Stimulated activated CD8-positive, alpha-beta memory T cell treated with anti-CD3 and anti-CD28 coated beads, Interleukin-4, amount 100 ng/mL, for 4 hours (primary cell): ENCODE measurements at places on chromosomes 11 and 22.

- no peak for DNase-seq
Measured at GRCh38 chr22:30340911-30341685, 14.4 kb upstream of the TBC1D10A start.

DNA sequence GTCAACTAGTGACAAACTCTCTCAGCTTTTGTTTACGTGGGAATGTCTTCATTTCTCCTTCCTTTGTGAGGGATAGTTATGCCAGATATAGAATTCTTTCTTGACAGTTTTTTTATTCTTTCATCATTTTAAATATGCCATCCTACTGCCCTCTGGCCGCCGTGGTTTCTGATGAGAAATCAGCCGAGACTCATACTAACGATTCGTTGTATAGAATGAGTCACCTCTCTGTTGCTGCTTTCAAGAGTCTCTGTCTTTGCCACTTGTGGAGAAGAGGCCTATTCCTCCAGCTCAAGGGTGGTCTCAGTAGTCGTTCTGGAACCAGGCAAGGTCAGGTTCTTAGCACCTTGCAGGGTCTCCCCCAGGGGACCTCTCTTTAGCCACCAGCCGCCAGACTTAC, 8.0 kb downstream of the MYO7A start:
- DNase-seq = no peak

GRCh38 chr11:16825101-16825500, 86.7 kb downstream of the C11orf58 start:
- DNase-seq = no peak

- no peak for DNase-seq
Measured at GRCh38 chr11:18709414-18709813, 10.8 kb downstream of the TMEM86A start.

- no peak for DNase-seq
Measured at GRCh38 chr11:85989746-85990145, 79.1 kb downstream of the PICALM start.

- DNase-seq = no peak
Measured at GRCh38 chr11:27573024-27573423, 66.5 kb upstream of the LIN7C start.

DNA sequence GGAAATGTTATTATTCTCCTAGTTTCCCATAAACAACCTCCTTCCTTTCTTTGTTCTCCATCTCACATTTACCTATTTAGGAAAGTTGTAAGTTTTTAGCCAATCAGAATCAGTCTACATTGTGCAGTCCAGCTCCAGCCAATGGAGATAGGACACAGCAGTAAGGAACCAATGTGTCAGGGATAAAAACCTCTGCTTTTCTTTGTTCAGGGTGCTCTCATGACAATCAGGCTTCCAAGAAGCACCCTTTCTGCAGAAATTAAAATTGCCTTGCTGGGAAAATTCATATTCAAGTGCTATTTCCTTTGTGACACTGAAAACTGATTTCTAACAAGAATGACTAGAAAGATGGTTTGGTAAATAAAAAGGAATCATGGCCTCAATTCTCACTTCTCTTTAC, 14.6 kb downstream of the SCGB2A1 start:
- no peak for DNase-seq

- DNase-seq = no peak
Measured at GRCh38 chr11:93498161-93498560, 45.0 kb downstream of the SMCO4 start.

DNA sequence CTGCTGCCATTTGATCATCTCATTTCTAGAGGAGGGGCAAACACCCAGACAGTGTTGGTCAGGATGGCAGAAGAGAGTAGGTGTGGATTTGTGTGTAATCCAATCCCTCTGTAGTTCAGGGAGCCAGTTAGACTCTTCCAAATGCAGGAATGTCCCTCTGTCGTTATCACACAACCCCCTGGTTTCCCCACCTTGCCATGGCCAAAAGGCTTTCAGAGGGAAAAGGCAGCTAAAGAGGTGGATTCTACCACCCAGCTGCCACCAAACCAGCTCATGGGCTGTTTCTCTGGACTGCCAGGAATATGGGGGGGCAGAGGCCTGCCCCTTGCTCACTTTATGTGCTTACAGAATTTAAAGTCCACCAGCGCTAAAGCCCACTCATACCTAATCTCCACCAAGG, 18.1 kb downstream of the TSKU start:
- no peak for DNase-seq

DNA sequence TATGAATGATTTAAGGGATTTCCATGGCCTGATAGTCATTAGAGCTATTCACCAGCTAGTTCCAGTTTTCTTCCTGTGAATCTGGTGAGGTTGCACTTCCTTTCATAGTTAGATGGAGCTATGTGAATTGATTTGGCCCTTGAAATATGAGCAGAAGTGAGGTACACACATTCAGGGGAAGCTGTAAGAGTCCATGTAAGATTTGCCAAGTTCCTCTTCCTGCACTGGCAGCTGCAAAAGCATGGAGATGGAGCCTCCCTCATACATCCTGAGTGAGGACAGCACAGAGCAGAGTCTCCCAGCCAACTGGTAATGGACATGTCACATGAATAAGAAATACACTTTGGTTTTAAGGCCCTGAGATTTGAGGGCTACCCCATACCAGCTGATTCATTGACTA, 111.7 kb downstream of the CD44 start:
- no peak for DNase-seq

DNA sequence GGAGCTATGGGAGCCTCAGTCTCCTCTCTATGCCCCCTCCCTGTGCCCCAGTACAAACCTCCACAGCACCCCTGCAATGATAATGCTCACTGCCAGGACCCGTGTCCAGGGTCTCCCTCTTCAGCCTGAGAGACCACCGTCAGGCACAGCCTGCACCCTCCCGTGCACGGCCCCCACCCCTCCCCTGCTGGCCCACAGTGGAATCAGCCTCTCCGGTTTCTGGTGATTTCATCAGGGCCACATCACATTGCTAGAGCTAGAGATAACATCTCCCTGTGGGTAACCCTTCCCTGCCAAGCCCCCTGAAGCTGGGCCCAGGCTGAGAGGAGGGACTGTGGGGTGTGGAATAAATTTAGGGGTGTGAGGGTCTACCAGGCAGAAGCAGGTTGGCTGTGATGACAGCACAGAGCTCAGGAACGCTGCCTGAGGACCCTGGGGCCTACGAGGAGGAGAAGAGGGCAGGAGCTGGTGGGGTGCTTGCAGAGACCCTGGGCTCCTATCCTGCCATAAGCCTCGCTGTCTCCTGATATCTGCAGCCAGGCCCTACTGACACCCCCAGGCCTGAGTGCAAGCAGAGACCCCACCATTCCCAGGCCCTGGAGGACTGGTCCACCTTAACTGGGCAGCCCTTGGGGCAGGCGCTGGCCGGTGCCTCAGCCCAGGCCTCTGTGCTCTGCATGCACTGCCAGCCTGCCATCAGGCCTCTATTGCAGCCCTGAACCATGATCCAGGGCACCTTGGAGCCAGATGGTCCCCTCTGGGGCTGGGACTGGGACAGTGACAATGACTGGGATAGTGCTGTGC, at the start of gene KLHDC7B:
Gene KLHDC7B, plus strand, starts transcription at position 378 of the 804 bp plus-strand sequence. Its CDS starts 345 bp downstream, at position 723.
- DNase-seq = no peak

DNA sequence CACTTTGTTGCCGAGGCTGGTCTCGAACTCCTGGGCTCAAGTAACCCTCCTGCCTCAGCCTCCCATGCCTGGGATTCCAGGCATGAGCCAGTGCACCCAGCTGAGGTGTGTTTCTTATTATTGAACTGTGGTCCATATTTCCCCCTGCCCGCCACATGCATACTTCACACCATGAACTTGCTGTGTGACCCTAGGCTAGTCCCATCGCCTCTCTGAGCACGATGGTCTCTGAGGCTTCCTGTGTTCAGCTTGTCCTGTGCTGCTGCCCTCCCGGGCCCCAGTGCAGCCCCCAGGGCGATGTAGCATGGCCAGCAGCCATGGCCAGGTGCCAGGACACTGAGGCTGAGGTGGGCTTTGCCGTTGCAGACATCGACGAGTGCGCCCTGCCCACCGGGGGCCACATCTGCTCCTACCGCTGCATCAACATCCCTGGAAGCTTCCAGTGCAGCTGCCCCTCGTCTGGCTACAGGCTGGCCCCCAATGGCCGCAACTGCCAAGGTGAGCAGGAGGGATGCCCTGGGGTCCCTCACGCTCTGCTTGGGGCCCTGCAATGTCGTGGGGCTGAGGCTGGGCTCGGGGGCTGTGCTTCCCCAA, 45.7 kb downstream of the FBLN1 start:
- DNase-seq = no peak

- DNase-seq = no peak
Measured at GRCh38 chr11:1059759-1060158, 14.9 kb upstream of the MUC2 start.

GRCh38 chr11:134398644-134399292, 13.3 kb downstream of the B3GAT1 start:
- no peak for DNase-seq

DNA sequence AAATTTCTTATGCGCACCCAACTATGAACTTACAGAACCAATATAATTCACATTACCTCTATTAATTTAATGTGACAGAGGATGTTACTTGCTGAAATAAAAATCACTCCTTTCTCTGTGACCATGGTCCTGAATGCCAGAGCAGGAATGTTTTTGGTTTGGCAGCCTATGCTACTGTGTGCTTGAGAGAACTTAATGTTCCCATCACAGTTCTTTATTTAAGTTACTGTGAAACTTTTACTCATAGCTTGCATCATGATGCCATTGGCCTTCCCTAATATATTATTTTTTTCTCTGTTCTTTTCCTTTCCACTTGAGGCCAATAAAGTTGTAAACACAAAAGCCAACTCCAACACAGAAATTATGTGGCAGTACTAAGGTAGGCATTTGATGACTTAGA, 142.2 kb downstream of the FAM76B start:
- no peak for DNase-seq

DNA sequence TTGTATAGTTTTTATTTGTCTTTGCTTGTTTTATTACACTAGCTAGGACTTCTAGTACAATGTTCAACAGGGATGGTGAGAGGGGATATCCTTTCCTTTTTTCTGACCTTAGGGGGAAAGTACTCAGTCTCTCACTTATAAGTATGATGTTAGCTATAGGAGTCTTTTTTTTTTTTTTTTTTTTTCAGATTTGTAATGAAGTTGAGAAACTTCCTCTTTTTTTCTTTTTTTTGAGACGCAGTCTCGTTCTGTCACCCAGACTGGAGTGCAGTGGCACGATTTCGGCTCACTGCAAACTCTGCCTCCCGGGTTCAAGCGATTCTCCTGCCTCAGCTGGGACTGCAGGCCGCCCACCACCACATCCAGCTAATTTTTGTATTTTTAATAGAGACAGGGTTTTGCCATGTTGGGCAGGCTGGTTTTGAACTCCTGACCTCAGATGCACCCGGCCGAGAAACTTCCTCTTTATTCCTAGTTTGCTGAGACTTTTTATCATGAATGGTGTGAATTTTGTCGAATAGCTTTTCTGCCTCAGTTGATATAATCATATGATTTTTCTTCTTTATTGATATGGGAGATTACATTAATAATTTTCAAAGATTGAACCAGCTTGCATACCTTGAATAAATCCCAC, 10.9 kb downstream of the TRIM22 start:
- no peak for DNase-seq

DNA sequence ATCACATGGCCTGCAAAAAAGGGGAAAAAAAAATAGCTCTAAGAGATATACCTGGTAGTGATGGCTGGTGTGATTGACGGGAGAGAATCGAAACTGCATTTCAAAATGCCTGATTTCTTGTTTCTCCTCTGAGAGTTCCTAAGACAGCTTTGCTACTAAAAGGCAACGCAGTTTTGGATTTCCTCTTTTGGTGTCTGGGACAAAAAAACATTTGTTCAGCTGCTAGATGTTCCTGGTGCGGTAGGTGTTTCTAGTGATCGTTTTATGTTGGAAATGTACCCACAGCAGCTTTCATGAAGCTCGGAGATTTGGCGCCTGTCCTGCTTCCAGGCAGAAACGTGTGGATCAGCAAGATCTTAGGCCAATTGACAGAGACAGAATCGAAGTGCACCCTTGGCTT, 18.1 kb downstream of the P2RX3 start:
- DNase-seq = no peak

- no peak for DNase-seq
Measured at GRCh38 chr11:70376621-70377020, 21.7 kb upstream of the CTTN start.

DNA sequence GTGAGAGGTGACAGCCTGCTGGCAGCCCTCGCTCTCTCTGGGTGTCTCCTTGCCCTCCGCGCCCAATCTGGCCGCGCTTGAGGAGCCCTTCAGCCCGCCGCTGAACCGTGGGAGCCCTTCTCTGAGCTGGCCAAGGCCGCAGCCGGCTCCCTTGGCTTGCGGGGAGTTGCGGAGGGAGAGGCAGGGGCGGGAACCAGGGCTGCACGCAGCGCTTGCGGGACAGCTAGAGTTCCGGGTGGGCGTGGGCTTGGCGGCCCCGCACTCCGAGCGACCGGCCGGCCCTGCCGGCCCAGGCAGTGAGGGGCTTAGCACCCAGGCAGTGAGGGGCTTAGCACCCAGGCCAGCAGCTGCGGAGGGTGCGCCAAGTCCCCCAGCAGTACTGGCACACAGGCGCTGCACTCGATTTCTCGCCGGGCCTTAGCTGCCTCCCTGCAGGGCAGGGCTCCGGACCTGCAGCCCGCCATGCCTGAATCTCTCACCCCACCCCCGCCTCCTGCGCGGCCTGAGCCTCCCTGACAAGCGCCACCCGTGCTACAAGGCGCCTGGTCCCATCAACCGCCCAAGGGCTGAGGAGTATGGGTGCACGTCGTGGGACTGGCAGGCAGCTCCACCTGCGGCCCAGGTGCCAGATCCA, 1526.1 kb downstream of the FAM181B start:
- no peak for DNase-seq

DNA sequence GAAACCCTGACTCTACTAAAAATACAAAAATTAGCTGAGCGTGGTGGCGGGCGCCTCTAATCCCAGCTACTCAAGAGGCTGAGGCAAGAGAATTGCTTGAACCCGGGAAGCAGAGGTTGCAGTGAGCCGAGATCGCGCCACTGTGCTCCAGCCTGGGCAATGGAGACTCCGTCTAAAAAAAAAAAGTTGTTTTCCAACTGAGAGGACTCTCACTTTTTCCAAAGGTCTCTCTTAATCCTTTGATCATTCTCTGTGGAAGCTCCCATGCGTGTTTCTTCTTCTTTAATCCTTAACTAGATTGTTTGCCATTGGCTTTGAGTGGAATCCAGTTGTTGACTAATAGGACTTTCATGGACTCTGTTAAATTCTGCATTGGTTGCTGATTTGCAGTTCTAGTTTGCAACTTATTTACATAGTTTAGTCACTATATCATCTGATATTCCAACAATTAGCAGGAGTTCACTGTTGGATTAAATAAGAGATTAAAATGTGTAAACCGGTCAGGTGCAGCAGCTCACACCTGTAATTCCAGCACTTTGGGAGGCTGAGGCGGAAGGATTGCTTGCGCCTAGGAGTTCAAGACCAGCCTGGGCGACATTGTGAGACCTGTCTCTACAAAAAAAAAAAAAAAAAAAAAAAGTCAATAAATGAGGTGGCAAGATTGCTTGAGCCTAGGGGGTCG, 79.7 kb downstream of the C22orf31 start:
- no peak for DNase-seq
